Endothelial cell of umbilical vein (primary cell): ENCODE measurements at places on chromosomes 1 and 21. TPM values are rescaled to one million over a fixed set of nuclear protein-coding genes. Genes with fewer than 3 reads are reported as not detected.

XCL2 gene
- not detected in 2 replicates for total RNA-seq

GSTM5 gene
- total RNA-seq, result 0.51 and 1.6 TPM in 2 replicates

NBPF6 gene
- total RNA-seq, result not detected in 2 replicates

ZSWIM5 gene
- total RNA-seq, result 1.6 and 1.7 TPM in 2 replicates

SYCP1 gene
- not detected in 2 replicates for total RNA-seq

OR2W3 gene
- not detected in 2 replicates for total RNA-seq

LCE1A gene
- not detected in 2 replicates for total RNA-seq

SELP gene
- 0.48 and 1.3 TPM in 2 replicates for total RNA-seq

LORICRIN gene
- not detected in 2 replicates for total RNA-seq

RIPPLY3 gene
- total RNA-seq, result not detected in 2 replicates

AMY1A gene
- total RNA-seq, result not detected in 2 replicates

PGBD5 gene
- total RNA-seq, result 0.21 TPM in 1 of 2 replicates, not detected in the other

PLXNA2 gene
- 229 and 302 TPM in 2 replicates for total RNA-seq
